ENCODE measurements at places on chromosomes 6 and 20.

- DNase-seq: no peak
Measured at GRCh38 chr20:61159957-61160686, 91.9 kb upstream of the CDH4 start.

GRCh38 chr6:55578537-55579363 is at the start of gene HMGCLL1:
TSS of gene HMGCLL1 (minus strand) at chr6:55579192. CDS start at chr6:55579055, 137 bp downstream.
- DNase-seq: no peak

DNA sequence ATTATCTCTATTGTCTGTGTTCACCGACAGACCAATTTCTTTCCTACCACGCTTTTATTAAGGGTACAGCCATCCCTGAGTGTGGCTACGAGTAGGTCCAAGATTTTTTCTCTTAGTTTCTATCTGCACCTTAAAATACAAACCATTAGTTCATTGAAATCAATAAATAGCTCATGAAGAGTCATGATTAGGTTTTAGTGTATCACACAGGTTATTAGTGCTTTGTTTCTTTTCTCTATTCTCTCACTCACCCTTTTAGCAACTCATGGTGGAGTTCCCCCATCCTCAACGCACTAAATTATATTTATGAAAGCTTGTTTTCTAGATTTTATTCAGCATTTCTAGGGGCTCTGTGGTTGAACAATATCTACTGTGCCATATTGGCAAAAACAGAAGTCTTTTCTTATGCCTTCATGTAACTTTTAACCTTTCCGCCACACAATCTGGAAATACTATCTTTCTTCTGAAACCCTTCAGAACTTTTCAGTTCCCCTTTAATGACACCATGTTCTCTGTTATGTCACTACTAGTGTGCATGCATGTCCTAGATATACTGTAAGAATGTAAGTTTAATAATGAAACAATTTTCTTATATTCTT is 128.2 kb upstream of the LAMA2 start:
- no peak for DNase-seq

DNA sequence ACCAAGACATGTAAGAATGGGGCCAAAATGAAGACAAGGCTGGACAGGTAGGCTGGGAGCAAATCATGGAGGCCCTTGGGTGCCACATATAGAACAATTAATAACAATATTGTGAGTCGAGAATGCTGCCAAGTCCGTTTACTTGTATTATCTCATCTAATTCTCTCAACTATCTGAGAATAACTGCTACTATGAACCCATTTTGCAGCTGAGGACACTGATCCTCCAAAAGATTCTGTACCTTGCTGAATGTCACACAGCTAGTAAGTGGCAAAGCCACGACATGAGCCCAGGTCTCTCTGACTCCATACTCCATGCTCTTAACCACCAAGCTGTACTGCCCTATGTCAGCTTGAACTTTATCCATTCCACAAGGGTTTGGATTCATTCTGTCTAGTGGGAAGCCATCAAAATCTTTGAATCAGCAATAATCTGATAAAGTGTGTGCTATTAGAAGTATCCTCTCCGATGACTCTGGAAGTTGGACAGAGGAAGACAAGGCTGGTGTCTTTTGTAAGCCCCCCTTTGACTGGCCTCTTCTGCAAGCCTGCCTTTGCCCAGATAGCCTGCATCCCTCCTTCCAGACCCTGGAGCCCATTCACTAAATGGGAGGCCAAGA is 43.5 kb upstream of the PDYN start:
- no peak for DNase-seq

- no peak for DNase-seq
Measured at GRCh38 chr6:45084257-45084656, 243.9 kb upstream of the RUNX2 start.

DNA sequence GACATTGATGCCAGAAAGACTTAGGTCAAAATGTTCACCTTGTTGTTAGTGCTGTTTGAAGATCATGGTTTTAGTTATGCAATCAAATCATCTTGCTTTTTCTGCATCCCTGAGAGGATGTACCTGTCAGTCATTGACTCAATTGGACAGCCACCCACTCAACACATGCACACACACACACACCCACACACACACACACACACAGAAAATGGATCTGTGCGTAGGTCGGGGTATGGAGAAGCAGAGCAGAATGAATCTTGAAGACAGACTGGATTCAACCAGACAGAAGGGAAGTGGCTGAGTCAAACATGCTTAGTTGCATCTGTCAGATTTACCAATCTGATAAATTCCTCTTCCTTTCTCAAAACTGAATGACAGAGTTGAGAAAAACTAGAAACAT is 19.1 kb upstream of the ZSCAN23 start:
- DNase-seq: no peak

GRCh38 chr20:25495189-25495824 is 87.8 kb downstream of the GINS1 start:
- DNase-seq: no peak

DNA sequence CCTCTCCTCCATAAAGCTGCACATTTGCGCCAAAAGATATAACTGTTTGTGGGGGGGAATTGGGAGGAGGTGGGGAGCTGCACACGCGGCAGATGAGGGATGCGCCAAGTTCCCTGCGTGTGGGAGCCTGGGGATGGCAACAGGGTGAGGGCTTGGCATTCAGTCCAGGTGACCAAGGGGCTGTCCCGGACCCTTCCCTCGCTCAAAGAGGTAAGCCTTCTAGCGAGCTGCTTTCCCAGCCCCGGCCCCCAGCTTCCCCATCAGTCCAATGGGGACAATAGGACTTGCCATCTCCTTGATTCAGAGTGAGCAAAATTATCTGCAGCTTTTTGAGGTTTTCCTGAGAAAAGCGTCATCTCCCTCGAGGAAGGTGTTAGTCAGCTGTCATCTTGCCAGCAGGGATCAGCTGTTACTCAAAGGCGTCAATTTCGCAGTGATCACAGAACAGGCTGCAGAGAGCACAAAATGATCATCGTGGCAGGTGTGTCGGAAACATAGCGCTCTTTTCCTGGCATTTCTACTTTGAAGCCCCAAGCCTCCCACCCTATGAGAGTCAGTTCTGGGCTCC is 21.3 kb downstream of the ZNF831 start:
- DNase-seq: no peak

DNA sequence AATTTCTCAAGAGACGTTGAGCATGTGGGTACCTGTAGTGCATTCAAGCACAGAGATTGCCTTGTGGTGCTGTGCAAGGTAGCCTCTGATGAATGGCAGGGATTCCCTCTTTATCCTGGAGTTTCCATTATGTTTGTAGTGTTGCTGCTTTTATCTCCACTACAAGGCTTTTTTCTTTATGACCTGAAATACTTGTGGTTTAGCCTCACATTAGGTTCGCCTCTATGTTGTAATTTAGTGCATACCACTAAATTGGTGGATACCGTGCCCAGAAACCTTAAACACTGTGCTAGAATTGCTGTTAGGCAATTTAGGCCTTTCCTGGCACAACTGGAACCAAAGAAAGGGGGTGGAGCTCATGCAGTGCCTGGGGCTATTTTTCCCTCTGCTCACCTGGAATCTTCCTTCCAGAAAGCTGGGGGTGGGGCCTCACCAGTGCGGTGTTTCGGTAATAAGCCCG is 76.8 kb downstream of the NCOA7 start:
- no peak for DNase-seq

DNA sequence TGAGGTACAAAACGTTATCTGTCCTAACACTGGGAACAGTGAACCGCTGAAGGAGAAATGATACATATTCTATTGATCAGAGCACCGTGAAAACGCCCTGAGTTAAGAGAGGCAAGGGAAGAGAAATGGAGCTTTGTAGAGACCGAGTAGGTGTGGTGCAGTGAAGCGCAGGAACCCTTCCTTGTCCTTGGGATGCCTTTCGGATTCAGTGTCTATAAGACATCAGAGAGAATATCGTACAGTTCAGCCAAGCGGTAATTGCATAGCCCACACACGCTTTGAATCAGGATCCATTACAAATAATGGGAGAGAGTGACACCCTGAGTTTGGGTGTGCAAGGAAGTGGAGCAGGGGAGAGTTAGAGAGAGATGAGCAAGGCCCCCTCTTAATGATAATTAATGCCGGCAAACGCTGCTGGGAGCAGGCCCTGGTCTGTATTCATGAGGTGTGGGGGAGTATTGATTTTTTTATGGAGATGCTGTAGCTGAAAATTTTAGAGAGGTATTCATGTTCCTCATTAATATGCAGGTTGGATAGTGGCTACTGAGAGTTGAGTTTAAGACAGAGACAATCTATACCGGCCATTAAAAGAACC is 20.7 kb downstream of the NOX3 start:
- DNase-seq: no peak

DNA sequence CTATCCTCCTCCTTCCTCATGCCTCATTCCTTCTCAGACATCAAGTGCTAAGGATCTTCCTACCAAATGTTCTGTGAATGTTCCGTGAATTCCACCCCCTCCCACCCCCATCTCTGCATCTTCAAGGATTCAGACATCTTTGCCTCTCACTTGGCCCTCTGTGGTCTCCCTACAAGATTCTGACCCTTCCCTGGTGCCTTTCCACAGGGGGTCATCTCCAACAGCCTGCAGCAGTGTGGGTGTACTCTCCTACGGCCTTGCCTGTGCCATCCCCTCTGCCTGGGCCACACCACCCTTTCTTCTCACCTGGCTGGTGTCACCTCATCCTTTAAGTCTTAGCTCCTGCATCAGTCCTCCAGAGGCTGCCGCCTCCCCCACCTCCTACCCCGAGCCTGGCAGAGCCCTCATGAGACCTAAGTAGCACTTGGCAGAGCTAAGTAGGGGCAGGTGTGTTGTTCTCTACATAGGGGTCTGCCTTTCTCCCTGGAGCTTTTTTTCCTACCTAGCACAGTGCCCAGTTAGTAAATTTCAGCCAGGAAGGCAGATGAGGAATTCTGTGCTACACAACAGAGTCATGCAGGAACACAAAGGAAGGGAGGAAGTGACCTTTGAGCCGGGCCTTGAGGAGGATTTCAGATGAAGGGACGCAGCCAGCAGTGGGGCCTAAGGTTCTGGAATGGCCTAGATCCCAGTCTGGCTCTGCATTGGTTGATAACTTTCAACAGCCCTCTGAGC is 43.1 kb downstream of the TM9SF4 start:
- DNase-seq: no peak

GRCh38 chr20:50190251-50191064 is at the start of gene CEBPB:
TSS of gene CEBPB (plus strand) at chr20:50190830. CDS start at chr20:50191034, 204 bp downstream.
- DNase-seq: peak; percentile 75

Data from effector CD4-positive, alpha-beta T cell (primary cell).